ENCODE measurements at places on chromosomes 2 and 18.

DNA sequence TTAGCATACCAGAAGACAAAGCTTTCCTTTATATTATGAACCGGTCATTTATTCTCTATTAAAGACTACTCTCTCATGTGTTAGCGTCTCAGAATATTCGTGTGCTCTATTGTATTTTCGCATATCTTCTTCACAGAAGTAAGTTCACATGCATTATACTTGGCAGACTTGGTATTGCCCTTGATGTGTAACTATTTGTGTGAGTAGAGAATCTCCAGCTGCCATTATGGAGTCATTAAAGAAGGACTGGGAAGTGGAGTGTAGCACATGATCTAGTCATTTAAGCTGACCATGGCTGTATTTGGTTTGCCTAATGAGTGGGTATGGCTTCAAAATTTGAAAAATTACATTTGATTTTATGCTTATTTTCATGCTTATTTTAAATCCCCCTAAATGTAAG is 92.9 kb downstream of the TTC27 start:
- DNase-seq: no peak

GRCh38 chr2:148968301-148968700 is 70.2 kb upstream of the LYPD6B start:
- DNase-seq: no peak

GRCh38 chr2:128520791-128521190 is 202.1 kb upstream of the HS6ST1 start:
- DNase-seq: no peak

DNA sequence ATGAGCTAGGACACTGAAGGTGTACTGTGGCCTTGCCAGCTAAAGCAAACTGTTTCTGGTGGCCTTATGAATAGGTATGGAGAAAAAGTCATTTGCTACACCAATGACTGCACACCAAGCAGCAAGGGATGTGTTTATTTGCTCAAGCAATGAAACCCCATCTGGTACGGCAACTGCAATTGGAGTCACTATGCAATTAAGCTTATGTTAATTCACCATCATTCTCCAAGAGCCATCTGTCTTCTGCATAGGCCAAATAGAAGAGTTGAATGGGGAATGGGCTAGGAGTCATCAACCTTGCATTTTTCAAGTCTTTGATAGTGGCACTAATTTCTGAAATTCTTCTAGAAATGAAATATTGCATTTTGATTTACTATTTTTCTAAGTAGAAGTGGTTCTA is 372.0 kb downstream of the KCNJ3 start:
- DNase-seq: no peak
